ENCODE measurements at places on chromosomes 4 and X. TPM values are rescaled to one million over a fixed set of nuclear protein-coding genes. Genes with fewer than 3 reads are reported as not detected.

GRCh38 chr4:106269711-106270110, 46.3 kb downstream of the TBCK start:
- DNase-seq = no peak

MPC1L gene
- not detected for total RNA-seq

RPA4 gene
- 0.57 TPM for total RNA-seq

DNA sequence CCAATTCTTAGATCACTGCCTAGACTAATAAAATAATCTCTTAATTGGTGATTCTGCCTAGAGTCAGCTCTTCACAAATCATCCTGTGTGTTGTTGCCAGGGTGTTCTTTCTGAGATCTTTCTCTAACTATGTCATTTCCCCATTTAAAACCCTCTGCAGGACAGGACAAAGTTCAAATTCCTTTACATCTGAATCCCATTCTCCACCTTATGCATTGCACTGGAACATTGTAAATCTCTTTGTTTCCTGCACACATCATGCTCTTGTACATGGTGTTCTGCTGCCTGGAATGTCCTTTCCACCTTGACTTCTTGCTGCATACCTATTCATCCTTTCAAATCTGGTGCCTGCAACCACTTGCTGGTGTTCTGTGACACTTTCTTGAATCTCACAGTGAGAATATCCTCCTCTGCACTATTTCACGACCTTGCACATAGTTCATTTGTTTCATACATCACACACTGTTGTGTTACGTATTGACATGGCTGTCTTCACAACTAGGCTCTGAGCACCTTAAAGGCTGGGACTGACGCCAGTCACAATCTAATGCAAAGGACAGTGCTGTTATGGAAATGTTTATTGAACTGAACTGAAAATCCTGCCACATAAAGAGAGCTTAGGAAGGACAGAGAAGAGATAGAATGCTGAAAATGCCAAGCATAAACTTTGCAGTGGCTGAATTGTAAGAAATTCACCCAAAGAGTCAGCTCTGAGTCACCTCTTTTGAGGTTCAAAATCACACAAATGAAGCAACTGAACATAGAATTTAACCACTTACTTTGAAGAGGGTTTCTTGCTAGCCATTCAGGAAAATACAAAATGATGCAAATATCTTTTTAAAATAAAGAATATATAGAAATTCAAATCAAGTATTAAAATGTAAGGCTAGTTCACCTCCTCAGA, 26.4 kb upstream of the SMIM14 start:
- peak; percentile 19 for DNase-seq

GRCh38 chrX:132615391-132616131, 126.7 kb upstream of the MBNL3 start:
- peak; percentile 53 for DNase-seq

Data from kidney (tissue), 22 donors.